ENCODE measurements at places on chromosomes 5 and 9.

GRCh38 chr9:92432972-92433548, 8.8 kb upstream of the OMD start:
- H3K4me1 ChIP-seq: no peaks in the 10 kb centered on the region
- no peak overlapping the region for H3K4me3 ChIP-seq
- no peak overlapping the region for H3K27ac ChIP-seq
- H3K36me3 ChIP-seq: no peaks in the 10 kb centered on the region
- no peaks in the 10 kb centered on the region for H3K27me3 ChIP-seq

- H3K36me3 ChIP-seq: peaks cover 6% of the 10 kb centered on the region
- peaks cover 38% of the 10 kb centered on the region for H3K27me3 ChIP-seq
- peak overlapping the region; percentile 95 for H3K4me3 ChIP-seq
- DNase-seq: no peak
Measured at GRCh38 chr5:40678026-40678425, 1.7 kb upstream of the PTGER4 start.

DNA sequence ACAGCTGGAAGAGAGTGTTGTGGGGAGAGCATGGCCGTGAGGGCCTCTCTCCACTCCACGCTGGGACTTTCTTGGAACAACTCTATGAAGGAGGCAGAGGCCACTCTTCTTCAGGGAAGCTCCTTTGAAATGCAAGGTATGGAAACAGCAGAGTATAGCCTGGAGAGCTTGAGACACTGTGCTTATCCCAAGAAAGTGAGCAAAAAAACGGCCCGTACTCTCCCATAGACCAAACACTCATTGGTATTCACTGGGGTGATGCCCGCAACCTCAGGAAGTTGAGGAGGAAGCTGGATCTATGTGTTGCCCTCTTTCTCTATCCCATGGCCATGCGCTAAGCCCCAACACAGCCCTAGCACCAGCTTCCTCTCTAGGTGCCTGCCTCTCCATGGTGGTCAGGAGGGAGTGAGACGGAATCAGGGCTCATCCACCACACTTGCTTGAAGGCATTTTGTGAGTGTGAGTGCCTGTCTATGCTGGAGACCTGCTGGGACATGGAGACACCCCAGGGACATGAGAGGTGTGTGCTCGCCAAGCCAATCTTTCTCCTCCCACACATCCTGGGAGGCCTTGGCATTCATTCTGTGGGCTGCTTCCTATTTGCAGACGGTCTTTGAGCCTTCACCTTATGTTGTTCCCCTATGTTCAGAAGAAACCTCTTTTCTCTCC, 616.6 kb downstream of the IRX1 start:
- DNase-seq: no peak
- H3K27ac ChIP-seq: no peak overlapping the region
- H3K4me1 ChIP-seq: no peaks in the 10 kb centered on the region
- peaks cover 34% of the 10 kb centered on the region for H3K27me3 ChIP-seq
- no peak overlapping the region for H3K4me3 ChIP-seq

GRCh38 chr9:95316274-95316673, 1.2 kb downstream of the FANCC start:
- peak overlapping the region; percentile 99 for H3K4me3 ChIP-seq
- no peaks in the 10 kb centered on the region for H3K36me3 ChIP-seq
- H3K4me1 ChIP-seq: peaks cover 23% of the 10 kb centered on the region
- no peaks in the 10 kb centered on the region for H3K27me3 ChIP-seq
- peak overlapping the region; percentile 99 for H3K27ac ChIP-seq

DNA sequence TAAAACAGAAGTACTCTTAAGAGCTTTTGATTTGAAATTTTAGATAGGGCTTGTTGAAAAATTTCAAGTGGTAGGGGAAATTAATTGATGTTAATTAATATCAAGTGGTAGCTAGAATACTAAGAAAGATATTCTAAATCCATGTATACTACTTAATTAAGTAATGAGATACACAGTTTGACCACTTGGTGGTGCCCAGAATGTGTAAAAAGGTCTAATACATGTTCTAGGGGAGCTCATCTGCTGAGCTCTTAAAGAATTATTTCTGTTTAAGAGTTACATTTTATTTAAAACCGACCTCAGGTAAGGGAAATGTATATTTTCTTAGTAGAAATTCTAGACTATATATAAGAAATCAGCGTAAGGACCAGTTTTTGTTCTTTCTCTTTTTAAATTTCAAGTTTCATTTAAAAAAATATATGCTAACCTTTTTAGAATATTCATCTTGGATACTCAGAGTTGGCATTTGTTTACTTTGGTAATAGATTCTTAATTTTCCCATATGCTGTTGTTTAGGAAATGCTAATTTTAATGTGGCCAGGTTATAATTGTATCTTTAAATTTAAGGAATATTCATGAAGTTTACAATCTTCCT, 61.5 kb downstream of the LNPEP start:
- H3K36me3 ChIP-seq: peaks cover 65% of the 10 kb centered on the region
- no peak overlapping the region for H3K27ac ChIP-seq
- H3K4me3 ChIP-seq: no peak overlapping the region
- peaks cover 6% of the 10 kb centered on the region for H3K4me1 ChIP-seq

Data from left ventricle myocardium inferior (tissue), 1 donor.